Gastroesophageal sphincter (tissue), 4 donors: ENCODE measurements at places on chromosomes 4 and X. TPM values are rescaled to one million over a fixed set of nuclear protein-coding genes. Genes with fewer than 3 reads are reported as not detected.

DNA sequence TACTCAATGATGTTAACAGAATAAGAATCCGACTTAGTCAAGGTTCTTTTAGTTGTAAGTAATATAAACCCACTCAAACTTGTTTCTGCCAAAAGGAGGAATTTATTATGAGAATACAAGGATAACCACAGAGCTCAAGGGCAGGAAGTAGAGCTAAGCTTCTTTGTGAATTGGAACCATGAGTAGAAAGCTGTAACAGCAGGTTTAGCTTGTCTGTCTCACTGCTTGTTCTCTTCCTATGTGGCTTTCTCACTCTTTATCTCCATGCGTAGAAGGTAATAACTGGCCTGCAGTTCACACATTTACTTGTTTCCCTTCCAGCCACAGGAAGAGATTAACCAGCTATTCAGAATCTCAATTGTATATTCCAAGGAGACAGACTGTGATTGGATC lies 378.3 kb downstream of the PPP1R2C start:
- H3K27ac ChIP-seq = no peak overlapping the region
- no peaks in the 10 kb centered on the region for H3K4me1 ChIP-seq
- H3K36me3 ChIP-seq = no peaks in the 10 kb centered on the region
- H3K4me3 ChIP-seq = no peak overlapping the region
- H3K27me3 ChIP-seq = no peaks in the 10 kb centered on the region
- no peak for ATAC-seq

- ATAC-seq = no peak
- H3K27me3 ChIP-seq = no peaks in the 10 kb centered on the region
- H3K36me3 ChIP-seq = no peaks in the 10 kb centered on the region
- H3K4me3 ChIP-seq = no peak overlapping the region
These were observed 196.5 kb upstream of the FTHL17 start for GRCh38 chrX:31268359-31268758.

GRCh38 chr4:28811025-28811424 lies 1909.1 kb upstream of the PCDH7 start:
- no peaks in the 10 kb centered on the region for H3K27me3 ChIP-seq
- H3K4me1 ChIP-seq = no peaks in the 10 kb centered on the region
- no peak overlapping the region for H3K27ac ChIP-seq

DNA sequence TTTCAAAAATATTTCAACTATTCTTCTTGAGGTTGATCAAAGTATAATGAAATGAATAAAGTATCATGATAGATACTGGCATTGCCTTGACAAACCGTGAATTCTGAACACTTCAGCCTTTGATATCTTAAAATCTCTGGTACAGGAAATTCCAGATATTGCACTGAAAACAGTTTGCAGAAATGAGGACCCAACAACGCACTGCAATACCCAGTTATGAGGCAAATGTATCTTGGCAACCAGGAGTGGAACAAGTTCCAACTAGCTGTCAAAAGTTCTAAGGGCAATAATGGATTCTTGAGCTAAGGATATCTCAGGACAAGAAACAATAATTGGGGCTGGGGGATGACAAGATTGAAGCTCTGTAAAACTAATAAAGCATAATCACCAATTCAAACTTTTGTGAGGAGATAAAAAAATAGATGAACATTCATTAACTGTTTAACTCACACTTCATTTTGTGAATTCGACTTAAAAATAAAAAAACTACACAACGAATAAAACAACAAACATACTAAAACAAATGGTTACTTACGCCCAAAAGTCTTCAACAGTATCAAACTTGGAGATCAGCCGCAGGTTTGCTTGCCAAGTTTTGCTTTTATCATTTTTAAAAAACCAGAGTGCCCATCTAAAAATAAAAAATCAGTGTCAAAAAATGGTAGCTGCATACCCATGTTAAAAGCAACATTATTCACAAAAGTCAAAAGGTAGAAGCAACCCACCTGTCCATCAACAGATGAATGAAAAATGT lies 38.1 kb downstream of the EIF4E start:
- H3K4me1 ChIP-seq = no peaks in the 10 kb centered on the region
- H3K4me3 ChIP-seq = no peak overlapping the region
- no peaks in the 10 kb centered on the region for H3K36me3 ChIP-seq
- H3K27me3 ChIP-seq = no peaks in the 10 kb centered on the region
- no peak for ATAC-seq

DNA sequence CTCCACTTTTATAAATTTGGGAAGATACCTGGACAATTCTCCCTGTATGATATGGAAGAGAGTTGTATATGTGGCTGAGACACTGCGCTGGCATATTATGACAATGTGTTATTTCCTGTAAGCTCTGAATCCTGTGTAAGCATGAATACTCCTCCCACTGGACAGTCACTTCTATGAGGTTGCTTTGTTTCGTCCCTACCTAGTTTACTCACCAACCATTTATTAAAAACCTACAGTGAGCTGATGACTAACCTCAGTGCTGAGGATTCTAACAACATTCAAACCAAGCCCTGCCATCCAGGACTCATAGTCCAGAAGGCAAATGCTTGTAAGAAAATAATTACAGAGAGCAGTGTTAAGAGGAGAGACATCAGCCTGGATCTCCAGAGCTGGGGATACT lies 1632.9 kb upstream of the TENM3 start:
- no peak overlapping the region for H3K27ac ChIP-seq
- no peaks in the 10 kb centered on the region for H3K27me3 ChIP-seq
- H3K4me3 ChIP-seq = no peak overlapping the region
- no peaks in the 10 kb centered on the region for H3K36me3 ChIP-seq
- no peaks in the 10 kb centered on the region for H3K4me1 ChIP-seq

- peak overlapping the region; percentile 99 for H3K27ac ChIP-seq
- ATAC-seq = no peak
- H3K4me1 ChIP-seq = peaks cover 3% of the 10 kb centered on the region
- H3K27me3 ChIP-seq = no peaks in the 10 kb centered on the region
- H3K4me3 ChIP-seq = peak overlapping the region; percentile 85
These were observed 1.7 kb downstream of the HNRNPDL start for GRCh38 chr4:82428526-82428968.

- H3K36me3 ChIP-seq = no peaks in the 10 kb centered on the region
- no peak overlapping the region for H3K4me3 ChIP-seq
These were observed 96.7 kb downstream of the SRPX start for GRCh38 chrX:38124000-38124399.

- H3K27me3 ChIP-seq = no peaks in the 10 kb centered on the region
- H3K4me3 ChIP-seq = no peak overlapping the region
- no peak for ATAC-seq
These were observed 28.5 kb upstream of the FGF5 start for GRCh38 chr4:80237992-80238391.

DNA sequence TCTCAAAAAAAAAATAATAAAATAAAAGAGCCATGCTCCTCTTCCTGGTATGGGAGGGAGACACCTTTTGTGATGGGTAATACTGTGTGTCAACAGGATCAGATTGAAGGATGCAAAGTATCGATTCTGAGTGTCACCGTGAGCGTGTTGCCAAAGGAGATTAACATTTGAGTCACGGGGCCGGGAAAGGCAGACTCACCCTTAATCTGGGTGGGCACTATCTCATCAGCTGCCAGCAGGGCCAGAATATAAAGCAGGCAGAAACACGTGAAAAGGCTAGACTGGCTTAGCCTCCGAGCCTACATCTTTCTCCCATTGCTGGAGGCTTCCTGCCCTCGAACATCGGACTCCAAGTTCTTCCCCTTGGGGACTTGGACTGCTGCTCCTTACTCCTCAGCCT lies 95.4 kb downstream of the SHOX start:
- no peaks in the 10 kb centered on the region for H3K4me1 ChIP-seq
- no peak overlapping the region for H3K27ac ChIP-seq
- no peak overlapping the region for H3K4me3 ChIP-seq
- ATAC-seq = no peak
- H3K27me3 ChIP-seq = no peaks in the 10 kb centered on the region
- no peaks in the 10 kb centered on the region for H3K36me3 ChIP-seq

Gene CAMK2D
- 45.9 TPM for total RNA-seq

Gene DGKK
- total RNA-seq = not detected
